ENCODE measurements at places on chromosomes 2 and 18.

- DNase-seq: no peak
These were observed 115.3 kb downstream of the LOXHD1 start for GRCh38 chr18:46541626-46542189.

DNA sequence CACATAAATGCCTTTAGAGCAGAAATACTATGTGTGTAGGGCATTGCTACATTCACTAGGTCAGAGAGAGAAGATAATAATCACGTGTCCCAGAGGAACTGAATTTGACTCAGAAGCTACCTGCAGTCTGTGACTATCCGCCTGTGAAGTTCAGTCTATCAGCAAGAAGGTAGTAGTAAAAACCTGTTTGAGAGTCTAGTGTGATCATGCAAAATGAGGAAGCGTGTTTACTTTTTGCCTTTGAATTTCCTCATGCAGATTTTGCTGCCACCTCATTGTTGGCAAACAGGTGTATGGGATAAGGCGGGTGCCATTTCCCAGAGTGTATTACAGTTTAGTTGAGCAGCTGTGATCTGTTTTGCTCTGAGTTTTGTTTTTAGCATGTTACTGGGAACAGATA lies 403.9 kb upstream of the FANCL start:
- no peak for DNase-seq

GRCh38 chr2:228072669-228073068 lies 108.8 kb downstream of the SPHKAP start:
- no peak for DNase-seq

GRCh38 chr18:50507120-50507590 lies 52.7 kb upstream of the MAPK4 start:
- no peak for DNase-seq

DNA sequence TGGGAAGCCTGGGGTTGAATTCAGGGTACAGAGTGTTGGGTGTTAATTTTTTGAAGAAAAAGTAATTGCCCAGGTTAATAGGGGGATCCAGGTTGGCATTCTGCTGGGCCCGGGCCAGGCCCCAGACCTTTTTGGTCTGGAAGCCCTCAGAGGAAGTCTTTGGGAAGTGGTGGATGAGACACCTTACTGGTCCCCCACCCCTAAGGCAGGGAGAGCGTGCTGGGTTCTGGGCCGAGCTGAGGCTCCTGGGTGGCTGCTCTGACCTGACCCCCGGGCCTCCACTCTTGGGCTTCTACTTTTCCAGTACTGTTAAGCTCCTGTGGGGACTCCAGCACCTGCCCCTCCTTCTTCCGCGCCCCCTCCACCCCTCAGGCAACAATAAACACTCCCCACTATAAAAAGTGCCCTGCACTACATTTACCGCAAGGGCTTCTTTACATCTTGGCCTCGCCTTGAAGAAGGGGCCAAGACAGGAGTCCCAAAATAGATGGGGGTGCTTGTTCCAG lies 753 bp upstream of the HOXD3 start:
- no peak for DNase-seq

DNA sequence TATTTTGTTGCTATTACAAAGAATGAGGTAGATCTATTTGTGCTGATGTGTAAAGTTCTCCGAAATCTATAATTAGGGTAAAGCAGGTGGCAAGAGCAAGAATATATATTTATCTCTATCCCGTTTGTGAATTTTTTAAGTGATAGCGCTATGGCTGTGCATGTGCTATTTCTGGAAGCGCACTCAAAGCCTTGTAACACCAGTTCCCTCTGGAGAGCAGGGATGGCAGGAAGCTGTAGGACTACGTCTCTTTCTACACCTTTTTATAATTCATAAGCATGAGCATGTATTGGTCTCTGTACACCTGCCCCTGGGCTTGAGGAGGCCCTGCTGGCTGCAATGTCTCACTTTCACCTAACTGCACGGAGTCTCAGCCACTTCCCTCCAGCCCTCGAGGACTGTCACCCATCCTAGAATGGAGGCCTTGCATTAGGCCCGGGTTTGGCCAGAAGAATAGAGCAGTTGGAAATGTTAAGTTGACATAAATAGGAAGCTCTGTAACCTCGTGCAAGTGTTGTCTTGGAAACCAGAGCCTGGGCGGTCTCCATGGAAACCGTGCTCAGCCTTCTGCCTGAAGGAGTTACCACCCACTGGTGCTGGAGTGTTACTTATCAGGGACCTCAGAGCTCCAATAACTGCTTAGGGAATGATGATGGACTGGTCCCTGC lies 20.9 kb downstream of the ITM2C start:
- DNase-seq: no peak

DNA sequence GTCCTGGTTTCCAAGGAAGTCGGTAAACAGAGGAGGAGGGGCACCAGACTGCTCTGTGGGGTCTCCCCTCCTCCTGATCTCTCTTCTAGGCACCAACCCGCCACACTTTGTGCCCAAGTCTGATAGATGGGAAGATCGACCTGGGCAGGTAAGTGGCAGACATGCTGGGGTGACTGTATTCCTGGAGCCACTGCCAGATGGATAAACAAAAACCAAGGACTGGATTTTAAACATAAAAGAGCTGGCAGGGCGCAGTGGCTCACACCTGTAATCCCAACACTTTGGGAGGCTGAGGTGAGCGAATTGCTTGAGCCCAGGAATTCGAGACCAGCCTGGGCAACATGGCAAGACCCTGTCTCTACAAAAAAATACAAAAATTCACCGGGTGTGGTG lies 181.2 kb downstream of the ANAPC1 start:
- DNase-seq: no peak

GRCh38 chr2:232139171-232139594 lies 177.7 kb downstream of the DIS3L2 start:
- no peak for DNase-seq

DNA sequence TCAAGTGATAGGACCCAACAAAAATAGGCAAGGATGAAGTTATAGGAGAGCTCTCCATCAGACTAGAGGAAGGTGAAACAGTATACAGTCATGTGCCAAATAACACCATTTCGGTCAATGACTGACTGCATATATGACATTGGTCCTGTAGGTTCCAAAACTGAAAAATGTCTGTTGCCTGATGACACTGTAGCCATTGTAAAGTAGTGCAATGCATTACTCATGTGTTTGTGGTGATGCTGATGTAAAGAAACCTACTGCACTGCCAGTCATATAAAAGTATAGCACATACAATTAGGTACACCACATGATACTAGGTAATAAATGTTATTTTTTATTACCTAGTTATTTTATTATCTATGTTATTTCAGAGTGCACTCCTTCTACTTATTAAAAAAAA lies 147.9 kb downstream of the GREB1L start:
- no peak for DNase-seq

DNA sequence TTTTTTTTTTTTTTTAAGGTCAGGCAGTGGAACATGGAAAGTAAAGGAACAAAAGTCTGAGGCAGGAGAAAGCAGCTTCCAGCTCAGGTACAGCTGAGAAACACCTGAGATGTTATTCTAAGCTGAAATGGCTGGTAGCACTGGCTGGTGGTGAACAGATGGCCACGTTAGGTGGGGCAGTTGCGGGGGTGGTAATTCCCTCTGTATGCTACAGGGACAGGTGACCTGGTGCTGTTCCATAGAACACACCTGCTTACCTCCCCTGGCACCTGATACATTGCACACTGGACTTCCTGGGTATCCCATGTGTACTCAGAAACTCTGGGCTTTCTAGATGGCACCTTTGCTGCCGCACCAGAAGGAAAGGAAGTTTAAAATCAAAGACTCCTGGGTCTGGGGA lies 333.3 kb downstream of the SLC8A1 start:
- no peak for DNase-seq

DNA sequence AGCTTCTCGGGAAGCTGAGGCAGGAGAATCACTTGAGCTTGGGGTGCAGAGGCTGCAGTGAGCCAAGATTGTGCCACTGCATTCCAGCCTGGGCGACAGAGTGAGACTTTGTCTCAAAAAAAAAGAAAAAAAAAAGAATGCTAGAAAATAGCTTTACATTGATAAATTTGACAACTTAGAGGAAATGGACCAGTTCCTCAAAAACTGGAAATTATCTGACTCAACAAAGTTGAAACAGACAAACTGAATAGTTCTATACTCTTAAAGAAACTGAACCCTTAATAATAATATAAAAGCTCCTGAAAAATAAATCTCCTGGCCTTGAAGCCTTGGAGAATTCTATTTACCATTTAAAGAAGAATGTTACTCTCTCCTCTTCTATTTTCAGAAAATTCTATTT lies 151.0 kb upstream of the BCL2L11 start:
- no peak for DNase-seq

DNA sequence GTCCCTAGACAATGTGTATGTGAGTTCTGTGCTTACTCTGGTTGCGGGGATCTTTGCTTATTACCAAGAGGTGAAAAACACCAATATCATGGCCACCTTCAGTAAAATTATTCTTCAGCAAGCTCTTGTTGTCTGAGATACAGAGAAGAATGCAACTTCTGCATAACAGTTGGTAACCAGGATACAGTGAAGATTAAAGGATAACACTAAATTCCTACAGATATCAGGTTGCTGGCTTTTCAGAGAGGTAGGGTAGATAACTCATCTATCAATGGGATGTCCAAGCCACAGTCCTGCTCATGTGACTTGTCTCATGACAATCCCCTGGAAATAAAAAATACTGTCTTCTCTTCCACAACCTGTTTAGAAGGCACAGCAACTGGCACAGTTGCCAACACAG lies 308.5 kb downstream of the TNS1 start:
- DNase-seq: no peak

- no peak for DNase-seq
These were observed 56.3 kb downstream of the ASB1 start for GRCh38 chr2:238483021-238483420.

DNA sequence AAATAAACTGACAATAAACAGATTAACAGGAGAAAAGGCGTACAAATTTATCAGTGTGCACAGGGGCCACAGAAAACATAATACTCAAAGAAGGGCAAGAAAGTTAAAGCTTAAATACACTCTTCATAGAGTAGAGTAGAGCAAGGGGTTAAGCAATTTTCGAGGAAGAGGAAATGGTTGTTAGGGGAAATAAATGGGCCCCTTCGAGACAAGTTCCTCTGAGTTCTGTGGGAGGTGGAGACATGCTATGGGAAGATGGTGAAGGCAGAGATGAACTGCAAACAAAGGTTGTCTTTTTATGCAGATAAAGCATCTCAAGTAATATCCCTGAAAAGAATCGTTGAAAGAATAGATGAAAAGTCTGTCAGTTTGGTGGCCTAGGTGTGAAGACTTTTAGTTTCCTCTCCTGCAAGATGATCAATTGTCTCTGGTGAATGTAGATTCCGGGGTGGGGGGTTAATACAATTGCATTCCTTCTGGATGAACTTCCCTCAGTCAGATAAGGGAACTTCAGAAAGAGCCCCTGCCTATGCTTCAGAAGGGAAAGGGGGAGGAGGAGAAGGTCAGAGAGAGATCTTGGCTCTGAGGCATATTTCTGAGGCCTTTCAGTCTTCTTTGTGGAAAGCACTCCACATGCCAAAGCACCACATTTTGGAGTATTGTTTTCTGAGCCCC lies 127.0 kb downstream of the METTL4 start:
- DNase-seq: no peak
